ENCODE measurements at places on chromosomes 7 and 10.

DNA sequence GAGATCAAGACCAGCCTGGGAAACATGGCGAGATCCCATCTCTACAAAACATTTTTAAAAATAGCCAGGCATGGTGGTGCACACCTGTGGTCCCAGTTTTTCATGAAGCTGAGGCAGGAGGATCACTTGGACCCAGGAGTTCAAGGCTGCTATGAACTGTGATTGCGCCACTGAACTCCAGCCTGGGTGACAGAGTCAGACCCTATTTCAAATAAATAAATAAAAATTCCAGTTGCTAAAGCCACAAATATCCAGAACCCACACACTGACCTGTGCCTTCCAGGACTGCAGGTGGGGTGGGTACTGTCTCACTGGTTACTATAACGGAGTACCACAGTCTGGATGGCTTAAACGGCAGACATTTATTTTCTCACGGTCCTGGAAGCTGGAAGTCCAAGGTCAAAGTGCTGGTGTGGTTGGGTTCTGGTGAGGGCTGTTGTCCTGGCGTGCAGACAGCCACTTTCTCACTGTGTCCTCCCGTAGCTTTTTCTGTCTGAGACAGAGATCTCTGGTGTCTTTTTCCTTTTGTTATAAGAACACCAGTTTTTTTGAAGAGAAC lies 38.8 kb downstream of the ASB13 start:
- DNase-seq, result no peak

DNA sequence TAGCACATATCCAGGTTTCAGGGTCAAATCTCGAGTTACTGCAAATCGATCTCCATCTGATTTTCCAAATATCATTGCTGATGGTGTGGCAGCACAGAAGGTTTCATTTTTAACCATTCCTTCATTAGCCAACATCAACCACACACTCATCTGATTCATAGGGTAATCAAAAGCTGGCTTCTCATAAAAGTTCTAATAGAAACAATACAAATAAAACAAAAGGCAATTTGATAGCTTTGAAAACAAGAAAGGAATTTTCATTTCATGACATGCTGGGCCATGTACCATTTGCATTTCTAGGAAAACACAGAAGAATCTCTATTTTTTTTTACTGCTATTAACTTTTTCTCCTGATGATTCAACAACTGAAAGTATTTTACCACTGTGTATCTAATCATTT lies 147.7 kb upstream of the SLC26A5 start:
- DNase-seq, result no peak

DNA sequence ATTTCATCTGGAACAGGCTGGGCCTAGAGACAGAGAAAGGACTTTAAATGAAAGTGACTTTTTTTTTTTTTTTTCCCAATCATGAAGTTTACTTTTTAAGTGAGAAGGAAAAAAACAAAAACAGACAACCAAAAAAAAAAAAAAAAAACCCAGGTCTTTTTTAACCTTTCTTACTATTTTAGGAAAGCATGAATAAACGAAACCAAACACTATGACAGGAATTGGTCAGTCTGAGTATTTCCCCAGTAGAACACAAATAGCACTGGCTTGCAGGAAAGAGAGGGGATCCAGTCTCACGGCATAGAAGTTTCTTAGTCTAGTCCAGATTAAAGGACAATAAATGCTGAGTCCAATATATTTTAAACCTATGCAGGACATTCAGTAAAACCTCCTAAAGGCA lies 180.5 kb upstream of the CCDC6 start:
- DNase-seq, result no peak

DNA sequence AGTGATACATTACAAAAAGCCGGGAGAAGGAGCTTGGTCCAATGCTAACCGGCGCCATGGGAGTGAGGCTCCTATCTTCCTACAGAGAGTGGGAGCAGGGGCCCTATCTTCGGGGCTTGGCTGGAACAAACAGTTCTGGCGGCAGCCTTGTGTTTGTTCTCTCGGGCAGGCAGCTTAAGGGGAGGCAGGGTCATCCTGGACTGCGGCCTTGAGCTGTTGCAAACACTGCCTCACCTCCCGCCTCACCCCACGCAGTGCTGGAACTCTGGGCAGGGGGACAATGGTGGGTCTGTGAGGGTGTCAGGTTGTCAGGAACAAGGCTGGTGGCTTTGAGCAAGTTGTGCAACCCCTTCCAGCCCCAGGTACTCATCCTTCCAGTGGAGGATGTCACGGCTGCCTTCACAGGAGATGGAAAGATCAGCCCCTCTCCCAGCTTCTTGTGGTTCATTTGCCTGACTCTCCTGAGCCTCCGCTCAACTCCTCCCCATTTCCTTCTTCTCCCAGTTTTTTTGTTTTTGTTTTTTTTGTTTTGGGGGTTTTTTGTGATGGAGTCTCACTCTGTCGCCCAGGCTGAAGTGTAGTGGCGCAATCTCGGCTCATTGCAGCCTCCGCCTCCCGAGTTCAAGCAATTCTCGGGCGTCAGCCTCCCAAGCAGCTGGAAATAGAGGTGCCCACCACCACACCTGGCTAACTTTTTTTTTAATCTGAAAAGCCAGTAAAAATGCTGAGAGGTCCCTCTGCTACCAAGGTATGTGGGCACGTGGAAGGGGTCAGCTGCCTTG lies 57.4 kb downstream of the SPOCK2 start:
- DNase-seq, result no peak

GRCh38 chr7:50166997-50167965 lies 74.2 kb upstream of the ZPBP start:
- DNase-seq, result no peak

DNA sequence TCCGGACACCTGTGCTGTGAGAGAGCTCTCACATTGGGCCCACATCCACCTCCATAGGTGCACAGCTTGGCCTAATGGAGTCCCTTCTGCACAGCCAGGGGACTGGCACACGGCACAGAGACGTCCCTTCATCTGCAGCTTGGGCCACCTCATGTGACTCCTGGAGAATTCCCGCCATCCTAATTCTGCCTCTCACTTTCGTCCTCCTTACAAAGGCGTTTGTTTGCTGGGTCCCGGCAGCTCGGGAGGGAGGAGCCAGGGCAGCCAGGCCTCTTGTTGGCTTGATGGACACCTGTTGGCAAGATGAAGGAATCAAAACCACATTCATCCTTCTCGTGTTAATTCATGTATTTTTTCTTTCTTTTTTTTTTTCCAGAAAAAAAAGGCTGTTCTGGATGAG lies 30.7 kb upstream of the TTYH3 start:
- no peak for DNase-seq

DNA sequence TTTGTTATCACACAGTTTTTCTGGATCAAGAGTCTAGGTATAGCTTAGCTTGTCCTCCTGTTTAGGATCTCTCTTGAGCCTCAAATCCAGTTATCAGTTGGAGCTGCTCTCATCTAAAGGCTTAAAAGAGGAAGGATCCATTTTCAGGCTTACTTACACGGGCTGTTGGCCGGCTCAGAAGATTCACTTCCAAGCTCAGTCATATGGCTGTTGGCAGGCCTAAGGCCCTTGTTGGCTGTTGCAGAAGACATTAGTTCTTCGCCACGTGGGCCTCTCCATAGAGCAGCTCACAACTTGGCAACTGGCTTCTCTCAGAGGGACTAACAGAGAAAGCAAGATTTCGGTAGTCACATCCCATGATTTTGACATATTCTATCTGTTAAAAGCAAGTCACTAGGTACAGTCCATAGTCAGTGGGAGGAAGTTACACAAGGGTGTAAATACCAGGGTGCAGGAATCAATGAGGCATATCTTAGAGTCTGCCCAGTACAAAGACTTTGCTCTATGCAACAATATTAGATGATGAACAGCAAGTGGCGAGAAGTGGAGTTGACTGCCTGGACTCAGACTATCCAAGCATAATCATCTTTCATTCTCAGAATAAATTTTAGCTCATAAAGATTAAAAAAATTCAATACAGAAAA lies 280.1 kb upstream of the MBL2 start:
- no peak for DNase-seq

DNA sequence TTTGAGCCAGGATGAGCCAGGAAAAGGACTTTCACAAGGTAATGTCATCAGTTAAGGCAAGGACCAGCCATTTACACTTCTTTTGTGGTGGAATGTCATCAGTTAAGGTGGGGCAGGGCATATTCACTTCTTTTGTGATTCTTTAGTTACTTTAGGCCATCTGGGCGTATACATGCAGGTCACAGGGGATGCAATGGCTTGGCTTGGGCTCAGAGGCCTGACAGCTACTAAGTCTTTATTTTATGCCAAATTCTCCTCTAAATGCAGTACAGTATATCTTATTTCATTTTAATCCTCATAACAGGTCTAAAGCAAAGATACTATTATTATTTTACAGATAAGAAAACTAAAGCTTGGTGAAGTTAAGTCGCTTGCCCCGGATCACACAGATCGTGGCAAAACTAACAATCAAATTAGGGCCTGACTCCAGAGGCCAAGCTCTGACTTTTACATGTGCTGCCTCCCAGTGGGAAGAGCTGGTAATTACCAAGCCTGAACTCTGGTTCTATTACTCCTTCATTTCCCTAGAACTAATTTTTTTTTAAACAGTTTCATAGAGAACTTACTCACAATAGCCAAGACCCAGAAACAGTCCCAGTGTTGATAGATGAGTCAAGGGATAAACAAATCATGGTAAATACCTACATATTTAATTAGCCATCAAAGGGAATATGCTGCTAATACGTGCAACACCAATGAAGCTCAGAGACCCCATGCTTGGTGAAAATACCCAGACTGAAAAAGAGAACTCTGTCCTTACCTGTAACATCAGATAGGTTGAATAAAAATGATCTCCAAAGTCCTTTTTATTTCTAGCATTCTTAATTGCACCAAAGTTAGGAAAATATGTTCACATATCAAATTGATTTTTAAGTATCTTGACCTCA lies 35.4 kb downstream of the C7orf25 start:
- DNase-seq, result no peak

DNA sequence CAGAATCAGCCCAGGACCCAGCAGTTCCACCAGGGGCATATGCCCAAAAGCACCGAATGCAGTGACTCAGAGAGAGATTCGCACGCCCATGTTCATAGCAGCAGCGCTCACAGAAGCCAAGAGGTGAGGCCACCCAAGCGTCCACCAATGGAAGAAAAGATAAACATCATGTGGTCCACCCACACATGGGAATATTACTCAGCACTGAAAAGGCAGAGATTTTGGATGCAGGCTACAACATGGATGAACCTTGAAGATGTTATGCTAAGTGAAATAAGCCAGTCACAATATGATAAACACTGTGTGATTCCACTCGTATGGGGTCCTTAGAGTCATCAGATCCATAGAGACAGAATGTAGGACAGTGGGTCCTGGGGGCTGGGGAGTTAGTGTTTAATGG lies 427.4 kb downstream of the DNAJB6 start:
- no peak for DNase-seq

DNA sequence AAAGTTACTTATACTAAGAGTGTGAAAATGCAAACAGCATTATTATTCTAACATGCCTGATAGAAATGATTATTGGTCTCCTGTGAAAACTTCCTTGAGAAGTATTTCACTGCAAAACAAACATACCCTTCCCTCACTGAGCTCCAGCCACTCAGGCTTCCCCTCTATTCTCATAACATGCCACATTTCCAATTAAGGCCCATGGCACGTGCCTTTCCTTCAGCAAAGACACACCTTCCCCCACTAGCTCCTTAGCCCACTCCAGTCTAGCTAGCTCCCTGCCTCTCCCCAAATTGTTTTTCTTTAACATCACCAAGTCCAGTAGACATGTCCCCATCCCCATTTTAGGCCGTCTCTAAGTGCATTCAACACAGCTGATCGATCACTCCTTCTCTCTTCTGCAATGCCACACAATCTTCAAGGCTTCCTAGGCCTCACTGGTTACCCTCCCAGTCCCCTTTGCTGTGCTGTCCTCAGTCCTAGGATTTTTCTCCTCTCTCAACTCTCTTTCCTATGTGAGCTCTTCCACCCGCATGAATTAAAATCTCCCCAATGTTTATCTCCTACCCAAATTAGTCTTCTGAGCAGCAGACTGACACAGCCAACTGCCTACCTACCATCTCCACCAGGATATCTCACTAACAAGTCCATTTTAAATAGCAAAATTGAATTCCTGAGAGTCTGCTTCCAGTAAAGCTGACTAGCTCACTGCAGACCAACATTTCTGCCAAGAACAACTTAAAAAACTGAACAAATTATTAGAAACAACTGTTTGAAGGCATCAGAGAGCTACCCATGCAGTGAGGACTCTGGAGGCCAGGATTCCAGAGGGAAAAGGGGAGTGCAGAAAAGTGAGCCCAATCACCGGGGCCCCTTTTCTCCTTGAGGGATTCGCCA lies 11.9 kb downstream of the CYTH3 start:
- no peak for DNase-seq

DNA sequence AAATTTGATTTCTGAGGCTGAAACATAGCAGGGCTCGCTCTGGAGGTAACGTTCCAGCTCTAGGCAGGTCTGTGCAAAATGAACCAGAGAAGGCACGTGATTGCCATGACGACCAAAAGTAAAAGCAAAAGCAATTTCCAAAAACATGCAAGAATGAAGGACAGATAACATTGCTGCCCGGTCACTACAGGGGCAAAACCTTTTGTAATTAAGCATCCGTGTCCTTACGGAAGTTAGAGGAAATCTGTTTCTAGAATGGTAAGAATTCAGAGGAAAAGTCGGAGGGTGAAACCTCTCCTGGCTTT lies 2.9 kb downstream of the KLF6 start:
- DNase-seq, result no peak

- DNase-seq, result no peak
Measured at GRCh38 chr7:42432644-42433043, 195.6 kb upstream of the GLI3 start.

DNA sequence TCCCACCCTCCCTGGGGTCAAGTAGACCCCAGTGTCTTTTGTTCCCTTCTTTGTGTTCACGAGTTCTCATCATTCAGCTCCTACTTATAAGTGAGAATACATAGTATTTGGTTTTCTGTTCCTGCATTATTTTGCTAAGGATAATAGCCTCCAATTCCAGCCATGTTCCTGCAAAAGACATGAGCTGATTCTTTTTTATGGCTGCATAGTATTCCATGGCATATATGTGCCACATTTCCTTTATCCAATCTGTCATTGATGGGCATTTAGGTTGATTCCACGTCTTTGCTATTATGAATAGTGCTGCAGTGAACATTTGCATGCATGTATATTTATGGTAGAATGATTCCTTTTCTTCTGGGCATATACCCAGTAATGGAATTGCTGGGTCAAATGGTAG lies 28.3 kb upstream of the CAMK2B start:
- no peak for DNase-seq

DNA sequence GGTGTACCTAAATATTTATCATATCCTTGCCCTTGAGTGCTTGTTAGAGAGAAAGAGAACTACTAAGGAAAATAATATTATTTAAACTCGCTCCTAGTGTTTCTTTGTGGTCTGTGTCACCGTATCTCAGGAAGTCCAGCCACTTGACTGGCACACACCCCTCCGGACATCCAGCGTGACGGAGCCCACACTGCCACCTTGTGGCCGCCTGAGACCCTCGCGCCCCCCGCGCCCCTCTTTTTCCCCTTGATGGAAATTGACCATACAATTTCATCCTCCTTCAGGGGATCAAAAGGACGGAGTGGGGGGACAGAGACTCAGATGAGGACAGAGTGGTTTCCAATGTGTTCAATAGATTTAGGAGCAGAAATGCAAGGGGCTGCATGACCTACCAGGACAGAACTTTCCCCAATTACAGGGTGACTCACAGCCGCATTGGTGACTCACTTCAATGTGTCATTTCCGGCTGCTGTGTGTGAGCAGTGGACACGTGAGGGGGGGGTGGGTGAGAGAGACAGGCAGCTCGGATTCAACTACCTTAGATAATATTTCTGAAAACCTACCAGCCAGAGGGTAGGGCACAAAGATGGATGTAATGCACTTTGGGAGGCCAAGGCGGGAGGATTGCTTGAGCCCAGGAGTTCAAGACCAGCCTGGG lies 11.4 kb downstream of the SERPINE1 start:
- peak; percentile 15 for DNase-seq

All from NCI-H2081 treated with DMSO at 0.1 percent for 48 hours (cell line).